ENCODE measurements at places on chromosomes 3 and 15. TPM values are rescaled to one million over a fixed set of nuclear protein-coding genes. Genes with fewer than 3 reads are reported as not detected.

The OSTN gene
- not detected for total RNA-seq

DNA sequence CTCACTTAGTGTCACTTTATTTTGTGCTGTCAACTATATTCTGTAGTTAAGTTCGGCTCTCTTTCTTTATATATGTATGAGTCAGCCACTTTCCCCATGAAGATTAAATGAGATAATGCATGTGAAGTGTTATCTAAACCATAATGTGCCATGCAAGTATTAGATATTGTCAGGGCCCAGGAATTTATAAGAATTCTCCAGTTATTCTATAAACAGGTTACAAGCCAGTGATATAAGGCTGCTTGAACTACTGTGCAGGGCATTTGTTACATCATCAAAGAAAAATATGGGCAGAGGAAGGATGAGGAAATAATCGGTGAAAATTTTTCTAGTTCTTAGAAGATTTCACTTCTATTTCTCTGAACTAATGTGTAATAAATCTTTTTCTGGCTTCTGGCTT, 1049.0 kb upstream of the NR2F2 start:
- no peak for DNase-seq

- no peak for DNase-seq
These were observed 2.1 kb downstream of the CYB561D2 start for GRCh38 chr3:50352781-50353180.

GRCh38 chr3:127306361-127307111, 18.7 kb upstream of the PRR20G start:
- no peak for DNase-seq

DNA sequence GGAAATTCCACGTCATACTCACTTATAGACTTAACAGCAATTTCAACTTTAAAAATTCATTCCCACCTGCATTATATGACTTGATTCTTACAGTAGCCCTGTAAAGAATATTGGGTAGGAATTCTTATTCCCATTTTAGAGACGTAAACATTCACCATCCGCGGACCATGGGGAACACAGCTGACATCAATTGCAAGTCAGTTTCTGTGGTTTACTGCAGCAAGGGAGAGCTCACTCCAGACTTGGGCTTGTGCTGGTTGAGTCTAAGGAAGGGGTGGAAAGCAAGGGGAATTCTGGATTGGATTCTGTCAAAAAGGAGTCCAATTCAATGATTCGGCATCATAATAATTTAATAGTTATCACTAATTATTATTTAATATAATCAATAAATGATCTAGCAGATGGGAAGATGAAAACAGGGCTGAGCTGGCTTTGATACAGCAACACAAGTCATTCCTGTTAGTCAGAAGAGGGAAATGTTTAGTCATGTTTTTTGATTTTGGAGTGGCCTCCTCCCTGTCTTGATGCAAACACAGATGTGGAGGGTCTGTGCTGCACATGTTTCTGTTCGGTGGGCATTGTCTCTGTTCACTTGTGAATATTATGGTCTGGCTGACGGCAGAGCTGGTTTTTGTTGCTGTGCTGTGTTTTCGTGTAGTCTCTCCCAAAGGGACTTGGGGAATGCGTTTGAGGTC, 9.7 kb downstream of the LIPC start:
- DNase-seq = no peak

All from stomach (tissue), 19 donors.